ENCODE measurements at places on chromosomes 12 and 14.
A peak's percentile ranks its signal among the peaks of the same experiment; 100 is the strongest.

GRCh38 chr14:90454041-90455000 lies 57.5 kb downstream of the CALM1 start:
- no peak for DNase-seq

DNA sequence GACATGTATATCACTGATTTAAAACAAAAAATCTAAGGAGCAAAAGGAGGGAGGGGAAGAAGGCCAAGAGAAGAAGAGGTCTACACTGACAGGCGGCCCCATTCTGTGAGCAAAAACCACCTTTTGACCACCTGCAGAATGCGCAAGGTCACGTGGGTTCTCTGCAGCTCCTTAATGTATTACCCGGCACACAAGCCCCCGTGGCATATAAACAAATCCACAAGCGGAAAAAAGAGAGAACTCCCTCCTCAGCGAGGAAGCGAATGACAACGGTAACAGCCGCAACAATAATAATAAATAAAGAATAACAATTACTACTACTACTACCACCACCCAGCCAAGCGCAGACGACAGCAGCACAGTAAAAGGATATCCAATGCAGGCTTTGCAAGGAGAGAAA lies 1.3 kb downstream of the KSR2 start:
- DNase-seq: no peak

- no peak for DNase-seq
These were observed 770.4 kb upstream of the STXBP6 start for GRCh38 chr14:25820368-25820767.

DNA sequence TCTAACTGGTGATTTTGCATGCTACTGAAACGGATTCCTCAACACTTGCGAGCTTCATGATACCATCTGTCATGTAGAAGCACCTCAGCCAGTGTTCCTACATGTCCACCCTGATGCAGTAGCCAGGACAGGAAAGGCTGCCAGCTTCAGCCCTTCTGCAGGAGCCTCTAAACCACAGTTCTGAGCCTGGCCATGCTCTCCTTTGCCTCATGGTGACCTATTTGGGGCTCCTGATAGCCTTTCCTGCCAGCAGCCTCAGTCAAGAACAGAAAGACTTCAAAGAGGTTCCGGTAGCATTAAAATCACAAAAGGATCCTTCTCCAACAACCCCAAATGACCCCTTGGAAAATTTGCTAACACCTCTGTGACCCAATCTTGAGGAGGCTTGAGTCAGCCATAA lies 96.0 kb downstream of the CNTN1 start:
- no peak for DNase-seq

GRCh38 chr14:100297320-100298300 lies 8.6 kb downstream of the SLC25A29 start:
- peak; percentile 88 for DNase-seq

- no peak for DNase-seq
These were observed 462.9 kb upstream of the PRICKLE1 start for GRCh38 chr12:43052441-43052840.

- no peak for DNase-seq
These were observed 397.8 kb downstream of the SEC23A start for GRCh38 chr14:38705220-38705619.

DNA sequence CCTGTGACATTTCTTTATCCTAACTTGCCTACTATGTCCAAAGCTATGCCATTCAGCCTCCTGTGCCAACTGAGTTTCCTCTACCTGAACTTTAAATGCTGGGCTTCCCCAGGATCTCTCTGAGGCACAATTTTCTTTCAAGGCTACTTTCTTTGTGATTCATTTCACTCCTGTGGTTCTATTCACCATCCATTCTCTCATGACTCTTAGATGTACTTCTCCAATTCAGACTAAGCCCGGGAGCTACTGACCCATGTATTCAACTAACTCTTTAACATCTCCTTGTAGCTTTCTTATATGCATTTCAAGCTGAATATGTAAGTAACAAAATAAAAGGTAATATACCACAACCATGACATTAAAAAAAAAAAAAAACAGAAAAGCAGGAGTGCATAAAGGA lies 738.9 kb upstream of the USP15 start:
- no peak for DNase-seq

DNA sequence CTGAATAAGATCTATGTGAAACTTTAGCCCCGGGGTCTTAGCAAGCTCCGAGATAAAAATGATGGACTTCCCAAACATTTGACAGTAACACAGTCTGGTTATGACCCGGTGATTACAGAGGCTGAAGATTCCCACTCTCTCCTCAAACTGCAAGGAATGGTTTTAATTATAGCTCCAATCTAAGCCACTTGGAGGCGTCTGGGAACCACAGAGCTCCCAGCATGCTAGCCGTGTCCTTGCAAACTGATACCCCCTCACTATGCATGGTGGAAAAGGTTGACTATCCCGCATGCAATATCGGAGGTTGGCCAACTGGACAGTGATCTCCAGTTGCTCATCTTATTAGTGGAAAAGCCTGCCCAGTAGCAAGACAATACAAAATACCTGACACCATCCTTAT lies 76.5 kb upstream of the GRIN2B start:
- DNase-seq: no peak

DNA sequence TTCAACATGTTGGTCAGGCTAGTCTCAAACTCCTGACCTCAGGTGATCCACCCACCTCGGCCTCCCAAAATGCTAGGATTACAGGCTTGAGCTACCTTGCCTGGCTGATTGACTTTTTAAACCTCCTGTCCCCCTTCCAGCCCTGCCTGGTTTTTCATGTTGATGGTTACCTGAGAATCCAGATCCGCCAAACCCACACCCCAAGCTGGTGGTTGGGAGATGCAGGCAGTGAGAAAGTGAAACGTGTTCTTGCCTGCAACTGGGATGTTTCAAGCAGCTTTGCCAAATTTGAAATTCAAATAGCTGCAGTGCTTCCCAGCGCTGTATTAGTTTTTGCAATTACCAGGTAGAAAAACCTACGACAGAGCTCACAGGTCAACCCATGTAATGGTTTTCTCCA lies 238.3 kb upstream of the PWP1 start:
- DNase-seq: no peak

DNA sequence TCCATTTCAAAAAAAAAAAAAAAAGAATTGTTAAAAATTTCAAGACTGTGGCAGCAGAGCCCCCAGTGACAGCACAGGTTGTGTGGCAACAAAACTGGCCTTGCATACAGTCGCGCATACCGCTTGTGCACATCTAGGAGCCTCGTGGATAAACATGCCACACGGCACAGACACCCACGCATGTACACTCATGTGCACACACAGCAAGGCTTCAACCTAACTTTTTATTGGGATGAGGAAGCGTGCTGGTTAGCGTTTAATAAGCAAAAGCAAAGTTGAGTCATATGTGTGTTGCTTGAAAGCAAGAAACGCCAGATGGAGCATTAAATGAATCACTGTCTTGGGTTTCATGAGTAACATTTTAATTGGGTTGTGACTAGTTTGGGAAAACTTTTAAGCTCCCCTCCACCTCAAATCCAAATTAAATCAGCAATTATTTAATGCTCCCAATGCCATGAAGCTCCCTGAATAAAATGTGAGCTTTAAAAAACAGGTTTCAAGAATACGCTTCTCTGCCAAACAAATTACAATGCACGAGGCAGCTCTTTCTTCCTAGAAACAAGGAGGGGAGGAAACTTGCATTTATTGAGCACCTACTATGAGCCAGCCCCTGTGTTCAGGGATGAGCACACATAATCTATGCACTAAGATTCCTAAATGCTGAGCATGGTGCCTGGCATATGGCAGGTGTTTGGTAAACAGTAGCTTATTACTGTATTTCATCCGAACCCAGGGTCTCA lies 35.7 kb upstream of the EML1 start:
- no peak for DNase-seq

GRCh38 chr12:107929436-107929835 lies 154.9 kb downstream of the ASCL4 start:
- DNase-seq: no peak

DNA sequence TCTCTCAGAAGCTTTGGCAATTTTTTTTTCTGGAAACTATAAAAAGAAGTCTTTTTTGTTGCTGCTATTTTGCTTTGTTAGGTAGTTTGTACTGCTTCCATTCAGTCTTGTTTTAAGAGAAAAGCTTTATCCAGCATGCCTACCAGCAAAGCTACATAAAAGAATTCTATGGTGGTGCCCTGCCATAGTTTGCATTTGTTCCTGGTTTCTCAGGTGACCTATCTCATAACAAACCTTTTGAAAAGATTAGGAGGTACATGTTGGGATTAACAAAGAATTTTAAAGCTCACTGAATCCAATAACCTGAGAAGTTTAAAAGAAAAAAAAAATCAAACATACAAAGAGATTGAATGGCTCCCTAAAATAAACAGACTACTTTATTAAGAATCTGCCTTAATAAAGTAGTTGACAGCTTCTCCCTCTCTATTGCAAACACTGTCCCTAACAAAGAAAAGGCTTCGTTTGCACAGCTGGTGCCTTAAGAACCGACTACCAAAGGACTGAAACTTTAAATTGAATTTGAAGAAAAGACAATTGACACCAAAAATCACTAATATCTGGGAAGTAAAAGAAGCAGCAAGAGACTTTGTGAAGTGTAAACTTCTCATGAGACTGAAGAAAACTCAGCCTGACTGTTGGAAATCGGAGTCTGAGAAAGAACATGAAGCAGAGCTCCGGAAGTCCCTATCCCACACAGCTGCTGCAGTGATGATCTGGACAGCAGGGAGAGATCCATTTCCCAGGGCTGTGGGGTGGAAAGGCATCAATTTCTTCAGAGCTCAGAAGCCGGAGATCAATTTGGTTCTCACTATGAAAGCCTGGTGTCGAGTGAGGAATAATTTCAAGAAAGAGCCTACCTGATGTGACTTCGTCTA lies 102.7 kb upstream of the PLEKHA5 start:
- no peak for DNase-seq

GRCh38 chr12:62191491-62192179 lies 68.6 kb upstream of the USP15 start:
- no peak for DNase-seq

GRCh38 chr12:7501031-7501588 lies 2.5 kb downstream of the CD163 start:
- DNase-seq: no peak

- DNase-seq: no peak
These were observed 55.0 kb downstream of the TMX1 start for GRCh38 chr14:51294951-51295525.

- no peak for DNase-seq
These were observed 34.3 kb downstream of the KLRD1 start for GRCh38 chr12:10341892-10342509.

DNA sequence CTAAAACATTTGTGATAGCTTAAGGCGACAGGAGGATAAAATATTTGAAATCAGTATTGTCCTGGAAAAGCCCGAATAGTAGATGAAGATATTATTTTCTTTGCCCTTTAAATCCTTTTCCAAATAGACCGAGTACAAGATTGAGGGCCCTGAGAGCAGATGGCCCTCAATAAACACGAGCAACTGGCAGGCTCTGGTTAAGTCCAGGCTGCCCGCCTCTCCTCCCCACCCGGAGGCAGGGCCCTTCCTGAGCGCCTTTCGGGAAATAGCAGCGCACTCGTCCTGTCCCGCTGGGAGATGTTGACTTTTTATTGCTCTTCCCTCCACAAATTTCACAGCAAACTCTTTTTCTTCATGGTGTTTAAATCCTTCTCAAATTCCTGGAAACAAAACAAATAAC lies 50.8 kb upstream of the MAX start:
- DNase-seq: no peak

DNA sequence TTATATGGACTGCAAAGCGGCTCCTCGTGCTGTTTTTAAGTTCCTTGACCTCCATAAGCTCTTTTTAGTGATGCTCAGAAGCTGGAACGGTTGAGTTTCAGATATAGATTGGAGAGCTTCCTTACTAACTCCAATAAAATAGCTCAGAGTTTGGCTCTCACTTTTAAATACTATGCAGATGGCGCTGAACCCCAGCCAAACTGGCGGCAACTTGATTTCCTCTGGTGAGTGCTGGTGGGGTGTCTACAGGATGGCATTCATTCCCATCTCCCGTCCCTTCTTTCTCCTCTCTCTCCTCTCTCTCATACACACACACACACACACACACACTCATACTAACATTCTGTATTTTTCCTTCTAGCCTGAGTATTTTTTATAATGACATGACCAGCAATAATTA lies 346.3 kb downstream of the ETNK1 start:
- no peak for DNase-seq

GRCh38 chr12:18861287-18861858 lies 123.5 kb downstream of the CAPZA3 start:
- no peak for DNase-seq

GRCh38 chr12:101740566-101740965 lies 1.3 kb upstream of the SYCP3 start:
- no peak for DNase-seq

- DNase-seq: no peak
These were observed 4.6 kb downstream of the PKP2 start for GRCh38 chr12:32891956-32892355.

DNA sequence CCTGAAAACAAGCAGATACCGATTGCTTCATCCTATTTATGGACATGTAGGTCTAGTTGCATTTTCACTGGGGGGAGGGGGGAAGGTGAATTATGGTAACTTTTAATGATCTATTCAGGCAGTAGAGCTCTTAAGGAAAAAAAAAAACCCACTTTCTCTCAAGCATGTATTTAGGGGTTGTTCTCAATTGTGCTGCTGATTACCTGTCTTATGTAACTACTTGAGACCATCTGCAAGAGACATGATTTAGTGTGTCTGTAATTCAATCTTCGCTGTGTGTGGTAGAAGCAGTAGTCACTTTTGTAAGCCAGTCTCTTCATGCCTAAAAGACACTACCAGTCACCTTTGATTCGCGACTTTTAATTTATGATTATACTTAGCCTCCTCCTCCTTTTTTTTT lies 8.9 kb downstream of the CALM1 start:
- no peak for DNase-seq

DNA sequence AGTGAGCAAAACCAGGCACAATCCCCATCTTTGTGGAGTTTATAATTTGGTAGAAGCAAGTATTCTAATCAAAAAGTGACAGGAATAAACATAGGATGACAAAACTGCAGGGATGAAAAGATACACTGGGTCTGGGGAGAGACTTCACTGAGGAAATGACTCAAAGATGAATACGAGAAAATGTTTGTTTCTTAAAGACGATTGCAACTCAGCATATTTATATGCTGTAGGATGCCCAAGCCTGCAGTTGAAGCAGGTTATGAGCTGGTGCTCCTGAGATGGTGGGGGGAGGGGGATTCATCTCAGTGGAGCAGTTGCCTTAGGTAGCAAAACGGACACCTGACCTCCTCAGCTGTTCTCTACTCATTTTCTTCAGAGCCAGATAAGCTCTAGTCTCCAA lies 13.4 kb upstream of the SLC38A4 start:
- no peak for DNase-seq

- no peak for DNase-seq
These were observed 14.1 kb downstream of the GPX2 start for GRCh38 chr14:64928239-64929013.

GRCh38 chr14:67763158-67763822 lies 53.1 kb downstream of the ZFYVE26 start:
- DNase-seq: no peak

All from GM19239 (cell line).